Kidney tubule cell (primary cell): ENCODE measurements at places on chromosomes 12 and 14.
A peak's percentile ranks its signal among the peaks of the same experiment; 100 is the strongest.

- no peak for DNase-seq
Observed at GRCh38 chr14:51521764-51522163, 129.9 kb upstream of the FRMD6 start.

DNA sequence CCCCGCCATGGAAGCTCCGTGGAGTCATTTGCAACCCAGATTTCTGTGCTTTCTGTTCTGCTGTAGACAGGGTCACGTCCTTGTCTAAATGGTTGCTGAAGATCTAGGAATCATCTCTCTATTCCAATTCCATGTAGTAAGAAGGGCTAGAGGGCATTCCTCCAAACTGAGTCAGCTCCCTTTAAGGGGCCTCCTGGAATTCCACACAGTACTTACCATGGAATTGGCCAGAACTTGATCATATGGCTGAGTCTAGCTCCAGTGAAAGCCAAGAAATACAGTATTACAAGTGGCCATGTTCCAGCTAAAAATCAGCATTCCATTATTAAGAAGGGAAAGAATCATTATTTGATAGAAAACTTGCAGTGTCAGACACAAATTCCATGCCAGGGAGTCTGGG lies 171.9 kb downstream of the PRKCH start:
- DNase-seq: peak; percentile 91

DNA sequence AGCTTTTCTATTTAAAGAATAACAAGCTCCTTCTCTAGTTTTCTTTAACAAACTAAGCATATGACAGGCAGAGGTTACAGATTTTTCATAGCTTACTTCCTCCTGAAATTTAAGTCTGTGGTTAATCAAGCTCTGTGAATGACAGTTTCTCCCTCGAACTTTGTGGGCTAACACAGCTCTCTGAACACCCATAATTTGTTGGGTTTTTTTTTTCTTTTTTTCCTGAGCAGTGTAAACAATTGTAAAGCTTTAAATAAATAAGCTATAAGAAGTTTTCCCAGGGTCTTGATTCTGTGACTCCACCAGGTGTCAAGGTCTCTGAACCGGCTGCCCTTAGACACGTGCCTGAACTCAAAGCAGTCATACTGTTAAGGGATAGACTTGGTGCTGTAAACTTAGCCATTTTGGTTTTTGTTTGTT lies 128.1 kb upstream of the AMIGO2 start:
- DNase-seq: no peak

DNA sequence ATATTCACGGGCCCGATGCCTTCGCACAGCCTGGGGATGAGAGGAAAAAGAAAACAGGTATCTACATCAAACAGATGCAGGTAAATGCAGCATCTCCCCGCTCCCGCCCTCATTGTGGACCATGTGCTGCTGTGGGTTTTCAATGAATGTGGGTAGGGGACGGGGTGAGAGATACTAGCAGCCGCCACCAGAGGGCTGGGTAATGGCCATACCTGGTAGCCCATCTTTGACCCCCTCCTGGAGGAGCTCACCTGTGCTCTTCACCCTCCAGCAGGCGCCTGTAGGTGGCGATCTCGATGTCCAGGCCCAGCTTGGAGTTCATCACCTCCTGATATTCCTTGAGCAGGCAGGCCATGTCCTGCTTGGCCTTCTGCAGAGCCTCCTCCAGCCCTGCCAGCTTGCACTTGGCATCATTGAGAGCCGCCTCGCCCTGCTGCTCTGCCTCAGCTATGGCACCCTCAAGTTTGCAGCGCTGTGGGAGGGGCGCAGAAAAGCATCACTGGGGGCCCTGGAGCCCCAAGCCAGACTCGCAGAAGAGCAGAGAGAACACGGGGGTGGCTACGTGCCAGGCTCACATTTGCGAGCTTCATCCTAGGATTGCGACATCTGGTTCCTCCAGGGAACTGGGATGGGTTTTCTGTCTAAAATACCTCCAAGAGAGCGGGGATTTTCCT lies 10.2 kb downstream of the KRT82 start:
- DNase-seq: peak; percentile 57

GRCh38 chr12:52546126-52546525 lies 6.8 kb downstream of the KRT71 start:
- DNase-seq: no peak

DNA sequence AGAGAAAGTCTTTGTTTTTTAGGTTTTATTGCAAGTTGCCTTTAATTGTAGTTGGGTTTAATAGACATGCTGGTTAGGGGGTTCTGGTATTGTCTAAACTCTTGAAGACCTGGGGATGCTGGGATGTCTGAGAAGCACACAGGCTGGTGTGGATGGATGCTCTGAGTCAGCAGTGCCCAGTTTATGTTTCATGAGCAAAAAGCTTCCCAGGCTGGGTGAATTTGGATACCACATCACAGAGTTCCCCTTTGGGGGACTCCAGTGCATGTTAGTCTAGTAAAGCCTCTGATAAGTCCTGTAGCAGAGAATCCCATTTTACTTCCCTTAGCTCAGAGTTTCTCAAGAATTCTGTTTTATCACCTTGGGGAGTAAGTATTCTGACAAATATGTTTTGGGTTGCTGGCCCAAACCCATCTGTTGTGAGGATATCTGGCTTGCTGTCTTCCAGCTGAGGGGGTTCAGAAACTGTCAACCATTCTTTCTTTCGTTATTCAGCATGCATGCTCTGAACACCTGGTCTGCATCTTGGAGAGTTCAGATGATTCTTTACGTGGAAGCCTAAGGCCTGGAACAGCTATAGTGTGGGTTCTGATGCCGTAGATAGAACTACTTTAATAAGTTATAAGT lies 509.1 kb downstream of the VRK1 start:
- no peak for DNase-seq

DNA sequence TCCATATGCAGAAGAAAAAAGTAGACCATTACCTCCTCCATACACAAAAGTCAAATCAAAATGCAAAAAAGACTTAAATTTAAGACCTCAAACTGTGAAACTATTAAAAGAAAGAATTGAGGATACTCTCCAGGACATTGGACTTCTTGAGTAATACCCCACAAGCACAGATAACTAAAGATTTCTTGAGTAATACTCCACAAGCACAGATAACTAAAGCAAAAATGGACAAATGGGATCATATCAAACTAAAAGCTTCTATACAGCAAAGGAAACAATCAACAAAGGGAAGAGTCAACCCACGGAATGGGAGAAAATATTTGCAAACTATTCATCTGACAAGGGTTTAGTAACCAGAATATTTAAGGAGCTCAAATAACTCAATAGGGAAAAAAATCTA lies 427.9 kb downstream of the CCDC91 start:
- no peak for DNase-seq

DNA sequence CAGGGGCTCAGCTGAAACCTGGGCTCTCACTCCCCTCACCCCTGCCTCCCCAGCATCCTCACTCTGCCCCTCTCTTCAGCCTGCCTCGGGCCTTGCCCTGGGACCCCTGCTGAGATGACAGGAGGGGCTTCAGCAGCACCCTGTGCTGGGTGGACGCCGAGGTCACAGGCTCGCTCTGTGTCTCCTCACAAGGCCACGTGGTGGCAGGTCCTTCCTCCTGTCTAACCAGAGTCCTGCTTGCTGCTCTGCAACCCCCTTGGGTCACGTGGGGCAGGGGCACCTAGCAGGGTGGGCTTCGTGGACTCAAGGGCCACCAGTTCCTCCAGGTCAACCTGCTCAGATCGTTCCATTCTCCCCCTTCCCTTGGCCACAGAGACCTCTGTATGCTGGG lies 90.4 kb downstream of the TMEM121 start:
- DNase-seq: no peak

DNA sequence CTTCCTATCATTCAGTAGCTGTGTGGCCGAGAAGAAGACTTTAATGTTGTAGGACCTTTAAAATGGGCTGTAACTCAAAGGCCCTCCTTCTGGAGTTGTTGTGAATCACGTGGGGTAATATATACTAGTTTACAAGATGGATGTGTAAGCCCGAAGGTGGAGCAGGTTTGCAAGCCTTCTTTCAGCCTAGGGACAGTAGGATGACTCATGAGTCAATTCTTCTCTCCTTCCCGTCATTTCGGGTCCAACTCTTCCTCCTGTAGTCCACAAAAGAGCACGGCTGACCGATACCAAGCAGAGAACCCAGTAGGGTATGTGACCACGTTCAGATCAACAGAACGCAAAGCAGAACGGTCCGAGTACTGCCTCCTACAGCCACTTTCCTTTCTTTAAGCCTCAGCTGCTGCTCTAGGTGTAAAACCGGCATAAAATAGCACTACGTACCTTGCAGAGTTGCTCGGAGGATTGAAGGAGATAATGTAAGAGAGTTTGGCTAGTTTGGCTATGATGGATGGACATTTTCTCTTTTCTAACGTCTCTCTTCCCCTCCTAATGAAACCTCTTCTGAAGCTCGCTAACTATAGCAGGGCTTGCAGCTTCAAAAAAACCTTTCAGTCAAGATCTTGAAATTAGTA lies 1.3 kb upstream of the RASSF3 start:
- peak; percentile 87 for DNase-seq

DNA sequence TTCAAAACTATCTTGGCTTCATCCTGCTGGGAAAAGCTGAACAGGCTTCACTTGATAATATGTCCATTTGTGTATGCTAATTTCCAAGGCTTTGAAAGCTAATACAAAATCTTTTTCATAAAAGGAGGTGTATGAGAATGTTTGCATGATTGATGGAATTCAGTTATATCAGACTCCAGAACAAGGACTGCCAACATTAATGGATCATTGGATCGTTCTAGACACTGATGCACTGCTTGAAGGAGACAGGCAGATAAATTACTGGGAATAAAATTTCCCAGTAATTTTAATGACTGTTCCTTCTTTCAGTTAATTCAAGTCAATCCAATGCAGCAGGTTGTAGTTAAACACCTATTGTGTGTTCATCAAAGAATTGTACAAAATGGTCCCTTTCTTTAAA lies 466 bp downstream of the GPRC5D start:
- no peak for DNase-seq

- DNase-seq: peak; percentile 25
Observed at GRCh38 chr14:77590845-77591485, 25.5 kb downstream of the SPTLC2 start.

DNA sequence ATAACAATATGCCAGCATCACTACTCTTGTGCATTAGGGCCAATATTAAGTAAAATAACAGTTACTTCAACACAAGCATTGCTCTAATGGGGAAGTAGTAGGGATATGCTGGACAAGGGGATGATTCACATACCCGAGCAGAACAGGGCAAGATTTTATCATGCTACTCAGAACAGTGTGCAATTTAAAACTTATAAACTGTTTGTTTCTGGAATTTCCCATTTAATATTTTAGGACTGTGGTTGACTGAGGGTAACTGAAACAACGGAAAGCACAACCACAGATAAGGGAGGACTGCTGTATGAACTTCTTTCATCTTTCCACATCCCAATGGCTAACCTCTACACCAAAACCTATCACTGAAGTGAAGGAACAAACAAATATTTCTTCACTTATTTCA lies 36.8 kb downstream of the SARNP start:
- no peak for DNase-seq

- peak; percentile 7 for DNase-seq
Observed at GRCh38 chr14:64464651-64465050, 648 bp upstream of the AKAP5 start.

DNA sequence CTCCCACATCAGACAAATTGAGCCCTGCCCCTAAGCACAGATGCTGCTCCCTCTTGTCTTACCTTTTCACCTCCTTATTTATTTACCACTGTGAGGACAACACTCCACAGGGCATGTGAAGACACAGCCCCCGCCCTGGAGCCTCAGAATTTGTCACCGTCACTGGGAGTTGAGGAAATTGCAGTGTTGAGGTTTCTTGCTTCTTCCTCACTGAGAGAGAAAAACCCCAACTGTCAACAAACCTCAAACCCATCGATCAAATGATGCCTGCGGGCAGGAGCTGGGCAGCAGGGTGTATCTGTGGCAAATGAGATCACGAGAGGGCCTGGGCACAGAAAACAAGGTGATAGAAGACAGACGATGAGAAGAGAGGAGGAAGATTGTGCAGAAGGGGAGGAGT lies 30.5 kb upstream of the PLEKHG3 start:
- DNase-seq: peak; percentile 66

- no peak for DNase-seq
Observed at GRCh38 chr14:100709289-100710284, 17.1 kb upstream of the DLK1 start.

GRCh38 chr14:33696165-33696564 lies 254.7 kb downstream of the EGLN3 start:
- DNase-seq: no peak

DNA sequence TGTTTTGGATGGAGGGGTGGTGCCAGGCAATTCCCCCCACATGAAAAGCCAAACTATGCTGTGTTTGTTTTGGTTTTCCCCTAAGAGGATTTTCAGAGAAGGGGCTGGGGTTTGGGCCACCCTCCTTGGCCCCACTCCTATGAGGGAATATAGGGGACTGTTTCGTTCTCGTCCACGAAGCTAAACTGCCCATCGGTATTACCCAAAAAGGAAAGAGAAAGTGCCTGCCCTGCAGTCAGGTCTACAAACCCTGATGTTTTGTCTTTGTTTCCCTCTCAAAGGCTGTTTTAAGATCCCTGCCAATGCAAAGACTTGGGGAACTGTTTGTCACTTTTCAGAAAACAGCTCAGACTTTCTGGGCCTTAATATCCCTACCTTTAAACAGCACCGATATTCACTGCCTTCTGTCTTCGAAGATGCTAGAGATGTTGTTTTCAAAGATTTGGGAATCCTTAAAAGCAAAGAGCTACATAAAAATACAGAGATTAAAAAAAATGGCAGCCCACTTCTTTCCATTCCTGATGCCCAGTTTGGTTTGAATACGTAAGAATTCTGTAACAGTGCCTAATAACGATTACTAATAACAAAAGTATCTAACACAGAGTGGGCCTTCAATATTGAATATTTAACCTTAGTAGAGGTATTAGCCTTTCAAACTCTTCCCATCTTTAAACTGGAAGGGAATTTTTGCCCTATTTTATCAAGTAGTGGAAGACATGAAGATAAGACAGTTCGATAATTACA lies 518.4 kb downstream of the MED13L start:
- DNase-seq: no peak

- DNase-seq: peak; percentile 42
Observed at GRCh38 chr14:102508410-102508773, 1.2 kb downstream of the ANKRD9 start.

DNA sequence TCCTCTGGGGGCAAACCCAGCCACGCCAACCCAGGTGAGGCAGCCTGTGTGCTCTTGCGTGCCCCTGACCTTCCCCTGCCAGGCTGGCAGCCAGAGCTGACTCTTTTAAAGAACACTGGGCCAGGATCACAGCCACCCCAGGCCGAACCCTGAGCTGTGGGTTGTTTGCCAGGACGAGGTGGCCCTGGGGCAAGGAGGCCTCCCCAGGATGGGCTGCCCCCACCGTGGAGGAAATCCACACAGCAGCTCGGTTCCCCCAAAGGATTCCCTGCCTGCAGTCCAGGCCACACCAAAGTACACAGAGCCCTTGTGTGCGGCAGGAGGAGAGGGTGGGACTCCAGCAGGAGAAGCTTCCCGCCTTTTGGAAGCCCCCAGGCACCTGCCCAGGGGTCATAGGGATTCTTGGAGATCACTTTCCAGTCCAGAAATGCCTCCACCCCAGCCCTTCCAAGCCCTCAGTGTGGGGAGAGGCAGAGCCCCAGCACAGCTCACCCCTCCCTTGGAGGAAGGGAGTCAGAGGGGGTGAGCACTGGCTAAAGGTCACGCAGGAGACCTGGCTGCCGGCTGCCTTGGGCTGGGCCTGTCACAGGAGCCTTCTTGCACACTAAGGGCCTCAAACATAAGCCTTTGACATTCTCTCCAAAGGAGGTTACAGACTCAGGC lies 115.6 kb downstream of the CALM1 start:
- no peak for DNase-seq
